ENCODE measurements at places on chromosomes 11 and 22.

DNA sequence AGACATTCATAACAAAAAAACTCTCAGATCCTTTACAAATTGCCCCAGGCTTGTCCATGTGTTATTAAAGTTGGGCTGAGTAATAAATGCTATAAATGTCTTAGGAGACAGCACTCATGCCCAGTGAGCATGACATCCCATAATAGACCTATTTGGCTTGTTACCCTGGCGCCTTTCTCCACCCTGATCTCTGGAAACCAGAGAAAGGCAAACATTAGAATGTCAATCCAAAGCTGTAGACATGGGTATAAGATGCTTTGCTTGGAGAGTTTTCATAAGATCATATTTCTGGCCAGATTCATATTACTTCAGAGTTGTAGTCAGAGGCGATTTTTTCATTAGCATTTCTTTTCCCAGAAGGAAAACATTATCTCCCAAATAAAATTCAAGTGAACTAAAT lies 161.3 kb upstream of the UBASH3B start:
- no peak for DNase-seq

GRCh38 chr11:92406472-92406871 lies 181.9 kb downstream of the FAT3 start:
- DNase-seq = no peak

GRCh38 chr11:76759092-76759491 lies 24.1 kb upstream of the TSKU start:
- DNase-seq = no peak

DNA sequence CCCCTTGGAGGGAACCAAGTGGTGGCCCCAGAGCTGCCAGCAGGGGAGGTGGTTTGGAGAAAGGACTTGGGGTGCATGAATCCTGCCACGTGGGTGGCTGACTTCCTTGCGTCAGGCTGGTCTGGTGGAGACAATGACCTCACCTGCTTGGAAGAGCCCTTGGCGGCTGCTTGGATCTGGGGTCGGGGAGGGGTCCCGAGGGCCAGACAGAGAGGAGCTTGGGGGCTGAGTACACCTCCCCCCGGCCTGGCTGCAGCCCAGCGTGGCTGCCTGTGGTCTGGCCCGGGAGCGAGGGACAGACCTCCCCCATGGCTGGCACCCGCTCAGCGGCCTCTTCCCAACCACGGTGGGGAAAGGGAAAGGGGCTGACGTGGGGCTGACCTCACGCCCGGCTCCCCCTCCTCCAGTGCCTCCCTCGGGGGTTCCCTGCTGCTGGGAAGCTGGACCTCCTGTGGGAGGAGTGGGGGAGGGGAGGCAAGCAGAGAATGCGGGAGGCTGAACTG lies 13.8 kb downstream of the LIF start:
- DNase-seq = no peak

DNA sequence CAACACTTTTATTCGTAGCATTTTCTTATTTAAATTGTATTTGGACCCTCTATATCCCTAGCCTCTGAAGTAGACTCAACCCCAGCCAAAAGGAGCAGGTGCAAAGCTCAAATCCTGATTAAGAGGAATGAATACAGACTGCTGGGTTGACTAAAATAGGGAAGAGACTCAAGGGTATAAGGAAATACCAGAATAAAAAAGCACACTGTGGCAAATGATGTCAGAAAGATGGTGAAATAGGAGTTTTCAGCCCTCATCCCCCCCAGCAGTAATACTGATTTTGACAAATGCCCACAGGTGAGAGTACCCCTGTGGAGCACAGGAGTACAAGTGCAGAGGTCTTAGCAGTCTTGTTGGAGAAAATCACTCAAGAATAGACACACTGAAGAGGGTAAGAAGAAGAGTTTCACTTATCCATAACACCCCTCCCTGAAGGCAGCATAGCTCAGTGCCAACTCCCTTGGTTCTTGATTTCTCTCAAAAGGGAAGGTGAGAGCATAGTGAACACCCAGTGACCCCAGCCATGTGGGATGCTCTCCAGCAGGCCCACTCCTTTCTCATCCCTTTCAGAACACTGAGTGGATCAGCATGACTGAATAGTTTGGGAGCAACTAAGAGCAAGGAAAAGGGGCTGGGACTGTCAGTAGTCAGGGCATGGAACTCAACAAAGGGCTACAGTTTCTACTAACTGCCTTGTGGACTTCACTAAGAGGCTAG lies 71.7 kb downstream of the TBC1D22A start:
- no peak for DNase-seq

Data from RPMI8226 (cell line).